ENCODE measurements at places on chromosomes 11 and 22.

GRCh38 chr11:93020248-93021046 lies 51.0 kb downstream of the MTNR1B start:
- no peak for DNase-seq

- no peak for DNase-seq
Observed at GRCh38 chr11:77770629-77771028, 49.9 kb downstream of the RSF1 start.

- no peak for DNase-seq
Observed at GRCh38 chr11:15704064-15704463, 589.3 kb downstream of the INSC start.

GRCh38 chr22:39343259-39344045 lies 6.3 kb upstream of the SYNGR1 start:
- DNase-seq: peak; percentile 65

DNA sequence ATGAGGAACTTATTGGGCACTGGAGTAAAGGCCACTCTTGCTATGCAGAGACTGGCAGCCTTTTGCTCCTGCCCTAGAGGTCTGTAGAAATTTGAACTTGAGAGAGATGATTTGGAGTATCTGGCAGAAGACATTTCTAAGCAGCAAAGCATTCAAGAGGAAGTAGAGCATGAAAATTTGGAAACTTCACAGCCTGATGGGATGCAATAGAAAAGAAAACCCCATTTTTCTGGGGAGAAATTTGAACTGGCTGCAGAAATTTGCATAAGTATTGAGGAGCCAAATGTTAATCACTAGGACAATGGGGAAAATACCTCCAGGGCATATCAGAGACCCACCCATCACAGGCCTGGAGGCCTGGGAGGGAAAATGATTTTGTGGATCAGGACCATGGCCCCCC lies 29.9 kb upstream of the CD44 start:
- no peak for DNase-seq

- DNase-seq: no peak
Observed at GRCh38 chr11:86916330-86916729, 38.9 kb downstream of the FZD4 start.

GRCh38 chr22:33023153-33023827 lies 34.9 kb downstream of the SYN3 start:
- no peak for DNase-seq

GRCh38 chr11:88813233-88813915 lies 252.4 kb downstream of the GRM5 start:
- DNase-seq: no peak

DNA sequence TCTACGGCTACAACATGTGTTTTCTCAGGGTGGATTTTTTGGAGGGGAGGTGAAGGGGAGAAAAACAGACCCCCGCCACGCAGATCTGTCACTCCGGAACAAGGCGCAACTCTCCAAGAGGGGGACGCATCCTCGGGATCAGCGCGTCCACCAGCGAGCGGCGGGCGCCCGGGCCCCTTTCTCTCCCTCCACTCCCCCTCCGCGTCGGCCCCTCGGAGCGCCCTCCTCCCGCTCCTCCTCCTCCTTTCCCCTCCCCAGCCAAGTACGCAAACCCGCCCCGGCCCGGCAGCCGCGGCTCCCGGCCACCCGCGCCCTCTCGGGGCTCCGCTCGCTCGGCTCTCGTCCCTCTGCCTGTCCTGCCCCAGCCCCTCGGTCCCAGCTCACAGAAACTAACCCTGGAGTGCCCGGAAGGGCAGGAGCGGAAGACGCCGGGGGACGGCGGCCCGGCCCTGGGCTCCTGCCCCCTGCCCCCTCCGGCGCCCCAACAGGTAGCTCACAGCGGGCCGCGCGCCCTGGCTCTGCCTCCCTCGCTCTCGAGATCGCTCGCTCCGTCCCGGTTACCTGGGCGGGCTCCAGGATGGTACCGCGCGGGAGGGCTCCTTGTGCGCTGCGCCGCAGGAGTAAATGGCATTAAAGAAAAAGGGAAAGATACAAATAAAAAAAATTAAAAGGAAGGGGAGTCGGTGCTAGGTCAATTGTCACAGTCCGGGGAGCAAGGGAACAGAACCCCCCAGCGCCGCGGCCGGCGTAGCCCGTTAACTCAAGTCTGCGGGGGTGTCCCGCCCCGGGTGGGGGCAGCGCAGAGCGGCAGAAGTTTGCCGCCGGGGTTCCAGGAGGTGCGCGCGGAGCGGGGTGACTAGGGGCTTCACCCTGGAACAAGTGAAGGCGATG lies 131.4 kb upstream of the C11orf58 start:
- DNase-seq: no peak

- DNase-seq: no peak
Observed at GRCh38 chr22:48820481-48821345, 1007.0 kb downstream of the BRD1 start.

DNA sequence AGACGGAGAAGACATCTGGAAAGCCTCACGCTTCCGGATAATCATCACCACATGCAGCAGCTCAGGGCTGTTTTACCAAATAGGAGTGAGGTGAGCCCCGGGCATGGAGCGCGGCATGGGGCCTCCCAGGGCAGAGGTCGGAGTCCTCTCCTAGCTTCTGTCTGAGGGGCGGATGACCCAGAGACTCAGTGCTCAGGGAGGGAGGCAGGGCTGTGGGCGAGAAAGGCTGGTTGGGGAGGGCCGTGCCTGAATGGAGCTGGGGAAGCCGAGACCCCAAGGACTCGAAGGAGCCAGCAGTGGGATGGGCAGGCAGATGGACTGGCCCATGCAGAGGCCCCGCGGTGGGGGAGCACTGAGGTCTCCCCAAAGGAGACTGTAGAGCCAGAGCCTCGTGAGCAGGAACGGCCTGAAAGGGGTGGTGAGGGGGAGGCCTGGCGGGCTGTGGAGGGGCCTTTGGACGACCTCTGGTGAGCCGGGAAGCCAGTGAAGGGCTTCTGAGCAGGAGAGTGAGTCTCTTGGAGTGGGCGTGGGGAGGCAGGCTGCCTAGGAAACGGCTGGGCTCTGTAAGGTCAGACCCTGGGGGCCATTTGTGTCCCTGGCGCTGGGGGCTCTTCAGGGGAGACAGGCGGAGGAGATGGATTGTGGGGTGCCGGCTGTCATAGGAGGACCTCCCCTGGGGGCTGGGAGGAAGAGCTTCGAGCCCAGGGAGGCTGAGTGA lies 24.7 kb upstream of the PANX2 start:
- DNase-seq: no peak

DNA sequence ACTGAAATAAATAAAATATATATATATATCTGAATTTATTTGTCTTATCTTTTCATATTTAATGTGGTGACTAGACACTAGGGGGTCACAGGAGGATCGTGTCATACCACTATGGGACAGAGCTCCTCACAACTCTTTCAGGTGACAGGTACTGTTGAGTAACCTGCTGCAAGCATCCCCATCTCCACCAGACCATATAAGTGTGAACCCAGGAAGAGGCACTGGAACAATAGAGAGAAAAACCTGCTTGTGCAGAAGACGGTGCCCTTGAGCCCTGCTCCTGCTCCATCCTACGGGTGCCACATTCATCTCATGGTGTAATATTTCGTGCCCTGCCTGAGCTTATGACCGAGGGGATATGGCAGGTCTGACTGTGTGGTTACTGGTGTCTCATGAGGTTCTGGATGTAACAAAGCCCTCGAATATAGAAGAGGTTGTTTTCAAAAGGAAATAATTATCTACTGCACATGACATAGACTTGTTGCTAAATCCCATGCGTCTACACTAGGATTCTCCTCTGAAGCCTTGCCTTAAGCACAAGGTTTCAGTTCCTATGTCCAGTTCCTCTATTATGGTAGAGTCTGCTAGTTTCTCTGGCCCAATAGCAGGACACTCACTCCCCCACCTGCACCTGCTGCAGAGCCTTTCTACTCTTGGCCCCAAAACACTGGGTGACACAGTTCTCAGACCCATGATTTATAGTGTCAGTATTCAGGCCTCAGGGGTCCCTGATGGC lies 70.4 kb downstream of the GGTLC2 start:
- no peak for DNase-seq

Data from CD4-positive, alpha-beta T cell treated with Interleukin-1 beta for 1 hour (primary cell).